ENCODE measurements at places on chromosomes 6 and 20.

GRCh38 chr20:45835329-45835765, 1.7 kb downstream of the SNX21 start:
- no peak for DNase-seq

DNA sequence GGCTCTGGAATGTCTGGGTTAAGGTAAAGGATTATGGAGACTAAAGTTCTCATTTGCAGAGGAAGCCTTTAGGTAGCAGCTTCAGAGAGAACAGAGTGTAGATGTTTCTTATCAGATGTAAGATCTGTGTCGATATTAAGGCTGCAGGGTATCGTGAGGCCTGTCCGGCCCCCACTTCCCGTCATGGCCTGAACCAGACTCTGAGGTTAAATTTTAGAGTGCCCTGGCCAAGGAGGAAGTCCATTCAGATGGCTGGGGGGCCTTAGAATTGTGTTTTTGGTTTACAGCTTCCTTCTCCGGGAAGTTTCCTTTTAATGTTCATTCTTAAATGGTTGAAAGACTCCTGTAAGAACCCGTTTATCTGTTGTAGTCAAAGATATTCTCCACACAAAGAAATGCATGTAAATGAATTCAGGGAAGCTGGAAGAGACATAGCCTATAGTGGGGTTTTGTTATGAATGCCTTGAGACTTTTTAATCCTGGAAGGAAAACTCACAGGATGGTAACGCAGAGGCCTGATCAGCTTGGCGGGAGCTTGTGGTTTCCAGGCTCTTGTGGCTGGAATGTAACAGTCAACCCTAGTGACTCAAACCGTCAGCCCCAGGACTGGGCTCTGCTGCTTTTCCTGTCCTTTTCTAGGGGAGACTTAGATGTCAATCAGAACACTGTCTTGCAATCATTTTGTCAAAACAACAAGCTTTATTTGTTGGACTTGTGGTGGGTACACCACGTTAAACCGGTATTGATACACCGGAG, 34.7 kb downstream of the KIF25 start:
- no peak for DNase-seq

GRCh38 chr6:168885751-168886742, 367.6 kb downstream of the THBS2 start:
- no peak for DNase-seq

DNA sequence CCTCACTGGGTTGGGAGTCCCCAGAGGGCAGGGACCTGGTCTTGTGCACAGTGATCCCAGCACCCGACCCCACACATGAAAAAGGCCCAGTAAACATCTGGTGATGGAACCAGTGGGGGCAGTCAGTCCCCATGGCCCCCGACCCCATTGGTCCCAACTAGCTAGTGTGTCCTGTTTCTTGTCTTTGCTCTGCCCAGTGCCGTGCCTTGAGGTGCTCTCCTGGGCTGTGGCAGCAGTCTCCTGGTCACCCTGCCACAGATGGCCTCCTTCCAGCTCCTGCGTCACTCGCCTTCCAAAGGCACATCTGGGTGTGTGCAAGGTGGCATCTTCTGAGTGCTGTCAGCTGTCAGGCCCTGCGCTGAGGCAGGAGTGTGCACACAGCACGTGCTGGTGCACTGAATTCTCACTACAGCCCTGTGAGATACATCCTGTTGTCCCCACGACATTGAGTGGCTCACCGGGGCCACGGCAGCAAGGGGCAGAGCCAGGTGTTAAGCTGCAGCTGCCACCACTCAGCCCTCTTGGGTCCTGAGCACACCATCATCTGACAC, 3.9 kb downstream of the NPEPL1 start:
- no peak for DNase-seq

GRCh38 chr20:41655962-41656618, 37.9 kb upstream of the CHD6 start:
- no peak for DNase-seq

GRCh38 chr20:57907131-57908000, 197.6 kb upstream of the PMEPA1 start:
- no peak for DNase-seq

- no peak for DNase-seq
These were observed 100.6 kb upstream of the MLIP start for GRCh38 chr6:54010340-54011276.

DNA sequence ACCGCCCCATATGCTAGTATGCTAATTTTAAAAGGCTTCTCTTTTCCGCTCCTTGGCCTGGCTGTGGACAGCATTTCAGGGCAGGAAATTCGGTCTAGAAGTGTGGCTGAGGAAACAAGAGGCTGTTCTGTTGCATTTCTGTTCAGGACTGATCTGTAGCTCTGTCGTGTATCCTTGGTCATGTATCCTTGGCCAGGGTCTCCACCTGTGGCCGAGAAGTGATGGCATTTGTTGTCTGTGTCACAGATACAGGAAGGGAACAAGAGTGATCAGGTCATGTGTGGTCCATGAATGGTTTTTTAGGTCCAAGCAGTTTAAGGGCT, 300.5 kb upstream of the SUPT3H start:
- DNase-seq = no peak

DNA sequence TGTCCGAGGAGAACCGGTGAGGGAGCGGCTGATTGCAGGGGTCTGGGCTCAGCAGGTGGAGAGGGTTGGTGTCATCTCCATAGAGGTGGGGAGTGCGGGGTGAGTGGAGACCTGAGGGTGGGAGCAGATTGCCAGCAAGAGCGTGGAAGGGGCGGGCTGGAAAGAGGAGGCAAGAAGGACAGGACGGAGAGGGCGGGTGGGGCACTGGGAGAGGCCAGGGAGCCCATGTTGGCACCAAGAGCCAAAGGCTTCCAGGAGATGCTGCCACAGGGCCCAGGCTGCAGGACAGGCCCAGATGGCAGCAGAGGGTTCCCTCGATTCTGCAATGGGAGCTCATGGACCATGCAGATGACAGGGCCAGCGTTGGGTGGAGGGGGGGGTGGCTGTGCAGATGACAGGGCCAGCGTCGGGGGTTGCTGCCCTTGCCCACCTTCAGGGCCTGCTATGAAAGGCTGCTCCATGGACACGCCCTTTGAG, 105.4 kb downstream of the TMEM242 start:
- DNase-seq = no peak

- DNase-seq = no peak
These were observed 62.6 kb upstream of the TMEM244 start for GRCh38 chr6:129923530-129924250.

DNA sequence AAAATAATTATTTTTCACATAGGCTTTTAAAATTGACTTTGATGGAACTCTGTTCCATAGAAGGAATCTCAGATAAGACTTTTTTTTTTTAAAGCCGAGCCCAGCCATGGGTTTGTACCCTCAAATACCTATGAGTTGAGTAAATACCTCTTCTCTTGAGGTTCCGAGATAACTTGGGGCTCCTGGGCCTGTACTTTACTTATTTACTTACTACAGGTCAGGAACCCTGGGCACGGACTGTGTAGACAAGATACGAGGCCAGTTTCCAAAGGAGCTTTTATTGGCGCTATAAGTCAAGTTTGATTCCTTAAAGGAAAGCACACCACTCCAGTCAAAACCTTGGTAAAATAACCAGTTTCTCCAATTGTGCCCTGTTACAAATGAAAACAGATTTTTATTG, 7.5 kb downstream of the AFG1L start:
- no peak for DNase-seq

- no peak for DNase-seq
These were observed 16.3 kb upstream of the SMAP1 start for GRCh38 chr6:70651326-70651905.

GRCh38 chr20:24966317-24967012, 17.4 kb downstream of the CST7 start:
- no peak for DNase-seq

DNA sequence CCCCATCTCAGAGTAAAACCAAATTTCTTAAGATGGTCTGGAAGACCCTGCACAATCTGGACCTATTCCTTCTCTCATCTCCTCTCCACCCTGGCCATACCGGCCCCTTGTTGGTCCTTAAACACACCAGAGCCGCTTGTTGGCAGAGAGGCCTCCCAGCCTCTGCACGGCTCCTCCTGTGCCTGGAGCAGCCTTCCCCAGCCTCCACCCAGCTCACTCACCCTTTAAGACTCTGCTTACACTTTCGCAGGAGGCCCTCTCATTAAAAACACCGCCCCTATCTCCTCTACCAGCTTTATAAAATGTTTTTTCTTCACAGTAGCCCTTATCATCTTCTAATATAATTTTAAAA, 49.8 kb downstream of the BANF2 start:
- no peak for DNase-seq

DNA sequence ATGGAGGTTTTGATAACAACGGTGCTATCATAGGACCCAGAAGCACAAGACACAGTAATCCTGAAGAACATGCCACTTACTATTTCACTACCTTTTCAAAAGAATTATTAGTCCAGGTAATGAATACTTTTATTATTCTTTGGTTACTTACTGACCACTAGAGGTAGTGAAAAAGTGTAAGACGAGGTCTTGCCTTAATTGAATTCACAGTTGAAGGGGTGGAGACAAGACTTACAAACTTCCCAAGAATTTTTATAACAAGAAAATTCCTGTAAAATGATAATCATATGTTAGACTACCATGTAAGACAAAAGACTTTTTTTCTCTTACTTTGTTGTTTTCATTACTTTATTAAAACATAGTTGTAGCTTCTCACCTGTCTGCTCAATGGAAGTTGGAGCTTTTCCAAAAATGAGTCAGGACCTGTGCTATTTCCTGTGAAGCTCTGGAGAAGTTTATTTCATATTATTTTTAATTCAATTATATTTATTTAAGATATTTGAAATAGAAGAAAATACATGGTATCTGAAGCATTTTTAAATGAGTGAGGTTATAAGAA, 52.4 kb downstream of the DOP1A start:
- DNase-seq = no peak

DNA sequence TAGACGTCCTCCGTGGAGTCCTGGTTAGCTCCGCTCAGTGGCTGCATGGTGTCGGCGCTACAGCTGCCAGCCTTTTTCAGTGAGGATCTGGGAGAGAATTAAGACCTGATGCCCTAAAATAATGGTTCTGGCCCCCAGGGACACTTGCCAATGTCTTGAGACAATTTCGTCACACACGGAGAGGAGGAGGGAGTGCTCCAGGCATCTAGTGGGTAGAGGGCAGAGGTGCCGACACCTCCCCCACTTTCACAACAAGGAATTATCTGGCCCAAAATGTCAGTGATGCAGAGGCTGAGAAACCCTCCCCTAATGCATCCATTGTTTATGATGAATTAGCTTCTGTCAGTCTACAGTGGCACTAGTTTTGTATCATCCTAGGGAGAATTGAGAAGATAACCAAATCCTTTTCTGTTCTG, 24.4 kb downstream of the TMEM181 start:
- no peak for DNase-seq

GRCh38 chr20:8232332-8232731, 100.3 kb downstream of the PLCB1 start:
- DNase-seq = no peak

DNA sequence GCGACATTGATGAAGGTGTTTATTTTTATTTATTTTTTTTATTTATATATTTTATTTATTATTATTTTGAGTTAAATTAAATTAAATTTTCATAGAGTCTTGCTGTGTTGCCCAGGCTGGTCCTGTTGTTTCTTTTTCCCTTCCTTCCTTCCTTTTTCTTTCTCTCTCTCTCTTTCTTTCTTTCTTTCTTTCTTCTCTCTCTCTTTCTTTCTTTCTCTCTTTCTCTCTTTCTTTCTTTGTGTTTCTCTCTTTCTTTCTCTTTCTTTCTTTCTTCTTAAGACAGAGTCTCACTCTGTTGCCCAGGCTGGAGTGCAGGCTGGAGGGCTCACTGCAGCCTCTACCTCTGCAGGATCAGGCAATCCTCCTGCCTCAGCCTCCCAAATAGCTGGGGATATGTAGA, 84.7 kb upstream of the AKAP12 start:
- DNase-seq = no peak

GRCh38 chr6:105164418-105164817, 15.4 kb downstream of the POPDC3 start:
- DNase-seq = peak; percentile 46

DNA sequence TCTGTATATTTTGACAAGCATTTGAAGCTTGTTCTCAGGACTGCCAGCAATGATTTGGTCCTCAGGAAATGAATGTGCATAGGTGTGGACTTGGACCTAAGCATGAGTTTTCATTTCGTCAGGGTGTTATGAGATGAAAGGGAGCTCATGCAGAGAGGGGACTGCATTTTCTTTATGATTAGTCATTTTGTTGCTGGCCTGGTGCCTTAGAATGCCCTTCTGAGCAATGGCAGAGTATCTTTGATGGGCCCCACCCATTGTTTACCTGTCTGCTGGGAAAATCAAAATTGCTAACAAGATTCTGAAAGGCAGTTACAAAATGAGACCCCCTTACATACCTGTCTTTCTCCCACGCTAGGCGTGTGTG, 51.5 kb upstream of the MTHFD1L start:
- no peak for DNase-seq

- DNase-seq = no peak
These were observed 7.7 kb upstream of the SMIM13 start for GRCh38 chr6:11085758-11086435.

DNA sequence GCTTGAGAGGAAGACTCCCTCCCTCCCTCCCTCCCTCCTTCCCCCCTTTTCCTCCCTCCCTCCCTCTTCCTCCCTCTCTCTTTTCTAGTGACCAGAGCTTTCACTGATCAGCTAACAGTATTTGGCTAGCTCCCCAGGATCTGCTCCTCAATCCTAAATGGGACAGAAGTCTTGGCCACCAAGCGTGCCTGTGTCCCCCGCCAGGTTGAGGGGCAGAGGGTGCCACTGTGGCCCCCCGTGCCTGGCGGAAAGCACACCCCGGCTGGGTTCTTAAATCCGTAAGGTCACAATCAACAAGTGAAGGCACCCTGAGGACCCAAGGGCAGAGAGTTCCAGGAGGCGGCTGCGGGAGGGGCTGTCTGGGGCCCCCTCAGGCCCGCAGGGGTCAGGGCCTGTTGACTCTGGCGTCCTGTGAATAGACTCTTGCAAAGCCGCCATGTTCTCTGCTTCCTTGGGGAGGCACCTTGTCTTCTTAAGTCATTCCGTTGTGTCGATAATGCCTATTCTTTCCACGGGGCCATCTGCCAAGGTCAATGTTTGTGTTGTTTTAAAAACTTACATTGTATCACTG, 38.9 kb upstream of the STX16 start:
- DNase-seq = no peak

GRCh38 chr6:20202324-20202658, 10.0 kb downstream of the MBOAT1 start:
- no peak for DNase-seq

DNA sequence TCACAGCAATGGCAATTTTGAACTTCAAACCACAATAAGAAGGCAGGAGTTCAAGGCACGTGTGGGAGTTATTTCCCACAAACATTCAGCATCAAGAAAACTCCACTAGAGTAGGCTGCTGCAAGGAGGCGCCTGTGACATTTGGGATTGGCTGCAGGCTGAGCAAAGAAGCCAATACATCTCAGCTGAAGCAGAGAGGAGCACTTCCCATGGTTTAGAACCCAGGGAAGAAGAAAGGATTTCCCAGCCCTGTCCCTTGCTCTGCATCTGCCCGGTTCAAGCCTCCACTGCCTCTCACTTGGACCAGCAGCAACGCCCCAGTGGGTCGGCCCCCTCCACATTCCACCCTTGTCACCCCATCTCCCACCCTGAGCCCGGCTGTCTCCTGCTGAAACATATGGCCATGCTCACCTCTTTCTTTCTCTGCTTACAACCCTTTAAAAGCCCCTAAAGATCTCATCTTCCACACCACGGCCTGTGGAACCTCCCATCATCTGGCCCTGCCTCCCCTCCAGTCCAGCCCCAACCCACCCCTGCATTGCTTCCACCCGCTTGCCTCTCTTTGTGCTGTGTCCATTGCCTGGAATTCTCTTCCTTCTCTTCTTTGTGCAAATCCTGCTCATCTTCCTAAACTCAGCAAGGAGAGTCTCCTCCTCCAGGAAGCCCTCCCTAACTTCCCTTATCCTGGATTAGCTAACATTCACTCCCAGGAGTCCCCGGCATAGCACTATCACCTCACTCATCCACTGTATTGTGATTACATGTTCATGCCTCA, 128.3 kb downstream of the ANKRD60 start:
- DNase-seq = no peak

GRCh38 chr6:108850669-108851465, 2.6 kb downstream of the ARMC2 start:
- no peak for DNase-seq

All from DMS 273 treated with DMSO at 0.1 percent for 48 hours (cell line).